Stimulated activated CD8-positive, alpha-beta memory T cell treated with anti-CD3 and anti-CD28 coated beads, Interleukin-4, amount 100 ng/mL, for 1 hour (primary cell): ENCODE measurements at places on chromosomes 4 and X.

DNA sequence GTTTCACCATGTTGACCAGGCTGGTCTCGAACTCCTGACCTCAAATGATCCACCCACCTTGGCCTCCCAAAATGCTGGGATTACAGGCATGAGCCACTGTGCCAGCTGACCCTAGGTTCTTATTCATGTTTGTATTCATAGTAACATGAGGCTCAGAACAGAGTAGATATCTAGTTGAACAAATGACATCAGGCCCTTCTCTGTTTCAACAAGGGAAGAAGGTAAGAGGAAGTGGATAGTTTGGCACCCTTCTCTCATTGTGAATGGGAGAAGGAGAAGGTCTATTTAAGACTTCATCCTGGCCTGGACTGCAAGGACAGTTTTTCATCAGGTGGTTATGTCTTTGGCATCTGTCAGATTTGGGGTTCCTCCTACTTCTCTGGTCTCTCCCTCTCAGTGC is 13.8 kb downstream of the GJB1 start:
- no peak for DNase-seq

DNA sequence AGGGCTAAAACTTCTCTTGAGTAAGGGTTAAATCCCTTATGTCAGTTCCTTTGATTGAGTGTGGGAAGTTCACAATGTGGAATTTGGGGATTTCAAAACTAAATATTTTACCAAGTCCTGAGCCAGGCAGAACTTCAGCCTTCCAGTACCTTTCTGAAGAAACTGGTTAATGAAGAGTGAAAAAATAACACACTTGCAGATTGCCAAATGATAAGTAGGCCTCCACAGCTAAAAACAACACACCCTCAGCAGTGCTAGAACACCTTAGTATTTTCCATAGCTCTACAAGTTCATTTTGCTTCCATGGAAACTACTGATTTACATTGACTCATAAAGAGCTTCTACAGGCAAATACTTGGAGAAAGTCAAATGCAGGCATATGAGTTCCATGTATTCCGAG is 326.8 kb downstream of the ZNF674 start:
- DNase-seq, result no peak

GRCh38 chr4:3124070-3124767 is 49.7 kb downstream of the HTT start:
- no peak for DNase-seq

DNA sequence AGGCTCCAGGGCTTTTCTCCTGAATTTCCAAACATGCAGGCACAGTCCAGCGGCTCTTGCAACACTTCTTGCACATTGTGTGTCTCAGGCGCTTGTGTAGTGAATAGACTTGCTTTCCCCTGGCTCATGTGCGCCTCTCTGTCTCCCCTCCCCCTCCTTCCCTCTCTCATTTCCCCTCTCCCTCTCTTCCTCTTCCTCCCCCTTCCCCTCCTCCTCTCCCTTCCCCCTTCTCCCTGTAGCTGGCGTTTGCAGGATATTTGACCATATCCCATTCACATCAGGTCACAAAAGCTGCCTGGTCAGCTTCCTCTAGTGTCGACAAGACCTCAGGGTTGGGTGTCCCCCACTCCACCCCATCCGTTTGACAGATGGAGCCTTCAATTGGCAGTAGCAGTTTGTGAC is 2.4 kb downstream of the CHST7 start:
- DNase-seq, result no peak

- DNase-seq, result no peak
Observed at GRCh38 chrX:15398874-15399273, 14.7 kb upstream of the VEGFD start.

DNA sequence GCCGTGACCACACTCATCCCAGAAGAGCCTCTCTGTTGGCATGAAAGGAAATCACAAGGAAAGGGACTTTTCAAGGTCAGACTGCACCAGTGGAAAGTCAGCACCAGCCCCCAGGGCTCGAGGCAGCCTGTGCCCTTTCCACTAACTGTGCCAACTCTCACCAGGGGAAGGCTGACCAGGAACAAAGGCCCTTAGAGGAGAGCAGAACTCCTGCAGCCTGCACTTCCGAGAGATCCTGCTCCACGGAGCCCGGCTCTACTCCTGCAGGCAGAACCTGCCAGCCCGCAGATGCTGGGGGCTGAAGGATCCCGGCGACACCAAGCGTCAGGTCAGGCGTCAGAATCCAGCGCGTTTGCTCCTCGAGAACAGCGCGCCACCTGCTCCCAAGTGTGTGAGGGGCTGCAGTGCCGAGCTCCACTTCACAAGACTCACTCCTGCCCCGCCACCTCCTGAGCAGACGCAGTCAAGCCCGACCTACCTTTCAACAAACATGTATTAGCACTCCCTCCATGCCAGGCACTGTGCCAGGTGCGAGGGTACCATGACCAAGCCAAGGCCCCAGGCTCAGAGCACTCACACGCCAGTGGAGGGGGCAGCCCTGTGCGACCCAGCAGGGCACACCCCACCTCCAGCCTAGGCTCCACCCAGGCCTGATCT is 13.6 kb upstream of the HELT start:
- DNase-seq, result no peak

GRCh38 chr4:183118585-183118984 is 19.5 kb downstream of the WWC2 start:
- no peak for DNase-seq

DNA sequence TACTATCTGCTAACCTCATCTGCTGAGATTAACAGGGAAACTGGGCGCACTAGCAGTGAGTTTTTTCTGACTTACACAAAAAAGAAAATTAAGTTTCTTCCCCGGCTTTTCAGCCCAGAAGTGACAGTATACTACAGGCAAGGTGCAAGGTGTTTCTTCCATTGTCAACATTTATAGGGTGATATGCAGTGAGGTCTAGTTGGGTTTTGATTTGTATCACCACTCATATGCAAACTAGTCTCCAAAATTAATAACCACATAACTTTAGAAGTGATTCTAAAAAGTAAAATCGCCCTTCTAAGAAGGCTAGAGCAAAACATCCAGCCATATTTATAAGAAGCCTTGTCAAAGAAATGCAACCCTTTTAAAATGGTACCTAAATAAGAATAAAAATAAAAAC is 640.1 kb downstream of the ARAP2 start:
- no peak for DNase-seq

DNA sequence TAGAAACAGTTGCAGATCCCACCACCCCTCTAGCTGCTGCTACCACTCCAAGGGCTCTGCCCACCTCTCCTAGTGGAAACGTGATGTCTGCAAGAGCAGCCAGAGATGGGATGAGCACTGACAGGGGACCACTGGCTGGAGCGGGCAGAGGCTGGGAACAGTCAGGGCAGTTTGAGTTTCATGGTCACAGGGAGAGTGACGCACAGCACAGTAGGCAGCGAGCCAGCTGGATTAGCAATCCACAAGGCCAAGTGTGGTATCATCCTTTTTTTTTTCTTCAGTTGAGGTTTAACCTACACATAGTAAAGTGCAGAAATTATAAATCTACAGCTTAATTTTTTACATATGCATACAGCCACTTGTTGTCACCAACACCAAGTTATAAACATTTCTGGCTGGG is 6.4 kb upstream of the SCML2 start:
- DNase-seq, result no peak

DNA sequence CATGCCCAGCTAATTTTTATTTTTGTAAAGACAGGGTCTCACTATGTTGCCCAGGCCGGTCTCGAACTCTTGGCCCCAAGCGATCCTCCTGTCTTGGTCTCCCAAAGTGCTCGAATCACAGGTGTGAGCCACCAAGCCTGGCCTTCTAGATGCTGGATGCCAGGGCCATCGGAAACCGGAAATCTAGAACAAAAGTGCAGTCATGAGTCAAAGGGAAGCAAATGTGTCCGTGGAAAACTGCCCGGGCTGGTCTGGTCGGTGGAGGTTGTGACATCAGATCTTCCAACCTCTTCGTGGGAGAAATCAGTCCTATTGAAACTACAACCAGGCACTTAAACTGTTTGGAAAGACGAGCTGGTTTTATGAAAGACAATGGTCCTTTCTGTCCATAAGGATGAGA is 92.3 kb upstream of the SHOX start:
- DNase-seq, result no peak

- DNase-seq, result no peak
Observed at GRCh38 chr4:120329386-120329785, 262.7 kb upstream of the MAD2L1 start.

DNA sequence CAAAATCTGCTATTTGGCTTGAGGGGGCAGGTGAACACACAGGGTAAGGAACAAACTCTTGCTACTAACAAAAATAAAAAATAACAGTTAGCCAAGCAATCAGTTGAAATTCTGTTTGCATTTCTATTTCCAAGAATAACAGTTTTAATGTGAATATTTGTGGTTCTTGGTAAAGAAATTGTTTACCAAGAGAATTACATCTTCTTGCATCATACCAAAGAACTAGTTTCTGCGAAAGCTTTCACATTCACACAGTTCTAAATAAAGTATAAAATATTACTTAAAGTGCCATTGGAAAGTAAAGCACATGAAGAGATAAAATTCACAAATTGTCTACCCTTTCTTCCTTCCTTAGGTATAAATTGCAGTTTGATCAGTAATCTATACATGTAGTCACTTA is 54.4 kb downstream of the KLHL4 start:
- DNase-seq, result no peak
